Stimulated activated CD4-positive, alpha-beta T cell treated with anti-CD3 and anti-CD28 coated beads, TNF-alpha, amount 100 ng/mL, for 48 hours (primary cell): ENCODE measurements at places on chromosomes 4 and X.

DNA sequence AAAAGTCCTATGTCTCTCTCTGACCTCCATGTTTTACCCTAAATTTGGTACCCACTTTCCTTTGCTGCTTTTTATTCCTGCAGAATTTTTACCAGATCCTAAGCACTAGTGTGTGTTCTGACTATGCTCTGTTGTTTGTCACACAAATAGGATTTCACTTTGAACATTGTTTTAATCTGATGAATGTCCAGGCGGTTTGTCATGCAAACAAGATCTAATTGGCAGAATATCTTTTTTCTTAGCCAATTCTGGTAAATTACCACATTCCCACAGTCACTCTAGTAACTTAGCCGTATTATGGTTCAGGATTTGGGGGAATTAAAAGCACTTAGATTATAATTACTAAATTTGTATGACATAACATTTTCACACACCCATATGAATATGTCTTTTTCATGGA lies 557.2 kb upstream of the BOD1L1 start:
- DNase-seq = no peak

DNA sequence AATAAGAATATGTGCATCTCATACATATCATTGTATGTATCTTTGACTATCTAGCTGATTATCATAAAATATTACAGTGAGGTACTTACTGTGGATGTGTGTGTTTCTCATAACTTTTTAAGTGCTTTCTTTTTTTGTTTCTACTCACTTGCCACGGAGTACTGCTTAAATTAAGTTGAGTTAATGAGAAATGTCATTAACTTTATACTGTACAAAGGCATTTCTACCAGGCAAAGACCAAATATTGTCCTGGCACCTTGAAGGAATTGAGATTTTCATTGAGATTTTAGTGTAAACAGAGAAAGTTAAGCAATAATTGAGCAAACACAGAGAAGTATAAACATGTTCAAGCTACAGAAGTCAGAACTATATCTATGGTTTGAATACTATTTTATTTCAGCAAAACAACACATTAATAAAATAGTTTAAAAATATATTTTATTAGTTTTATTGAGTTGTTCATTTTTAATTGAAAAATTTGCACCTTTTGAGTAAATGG lies 1750.0 kb downstream of the PCDH7 start:
- no peak for DNase-seq

- no peak for DNase-seq
Measured at GRCh38 chr4:150585611-150586010, 3.7 kb downstream of the MAB21L2 start.

DNA sequence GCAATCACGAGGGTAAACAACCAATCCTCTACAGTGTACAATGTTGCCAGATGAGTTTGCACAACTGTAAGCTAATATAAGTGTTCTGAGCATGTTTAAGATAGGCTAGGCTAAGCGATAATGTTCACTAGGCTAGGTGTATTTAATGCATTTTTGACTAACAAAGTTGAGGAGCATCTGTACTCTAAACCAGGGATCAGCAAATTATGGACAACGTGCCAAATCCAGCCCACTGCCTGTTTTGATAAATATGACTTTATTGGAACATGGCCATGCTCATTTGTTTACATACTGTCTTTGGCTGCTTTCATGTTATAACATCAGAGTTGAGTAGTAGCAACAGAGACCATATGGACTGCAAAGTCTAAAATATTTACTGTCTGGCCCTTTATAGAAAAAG lies 46.3 kb upstream of the ARHGEF6 start:
- no peak for DNase-seq
